ENCODE measurements at places on chromosomes 7 and 10. TPM values are rescaled to one million over a fixed set of nuclear protein-coding genes. Genes with fewer than 3 reads are reported as not detected.

- DNase-seq, result no peak
- H3K36me3 ChIP-seq, result no peaks in the 10 kb centered on the region
- peaks cover 5% of the 10 kb centered on the region for H3K4me1 ChIP-seq
- H3K4me3 ChIP-seq, result no peak overlapping the region
- no peaks in the 10 kb centered on the region for H3K27me3 ChIP-seq
Observed at GRCh38 chr10:104081998-104082397, 3.7 kb downstream of the COL17A1 start.

NCF1 gene
- not detected for total RNA-seq

GRCh38 chr10:4984223-4984622 is 19.4 kb downstream of the AKR1C2 start:
- no peak for DNase-seq
- H3K4me3 ChIP-seq, result no peak overlapping the region
- H3K4me1 ChIP-seq, result peaks cover 4% of the 10 kb centered on the region
- H3K27ac ChIP-seq, result no peak overlapping the region

ZMIZ1 gene
- total RNA-seq, result 51.2 TPM

GRCh38 chr10:33781606-33782395 is 447.3 kb upstream of the NRP1 start:
- no peak for DNase-seq
- no peaks in the 10 kb centered on the region for H3K36me3 ChIP-seq
- H3K4me3 ChIP-seq, result no peak overlapping the region
- H3K27ac ChIP-seq, result no peak overlapping the region

DNA sequence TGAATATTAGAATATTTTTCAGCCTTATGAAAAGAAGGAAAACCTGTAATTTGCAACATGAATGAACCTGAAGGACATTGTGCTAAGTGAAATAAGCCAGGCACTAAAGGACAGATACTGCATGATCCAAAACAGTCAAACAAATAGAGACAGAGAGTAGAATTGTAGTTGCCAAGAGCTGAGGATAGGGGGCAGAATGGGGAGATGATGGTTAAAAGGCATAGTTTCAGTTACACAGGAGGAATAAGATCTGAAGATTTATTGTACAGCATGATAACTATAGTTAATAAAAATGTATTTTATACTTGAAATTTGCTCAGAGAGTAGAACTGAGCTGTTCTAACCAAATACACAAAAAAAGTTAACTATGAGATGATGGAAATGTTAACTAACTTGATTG is 149.0 kb upstream of the TMEM106B start:
- no peaks in the 10 kb centered on the region for H3K36me3 ChIP-seq
- no peaks in the 10 kb centered on the region for H3K27me3 ChIP-seq
- H3K4me3 ChIP-seq, result no peak overlapping the region
- H3K4me1 ChIP-seq, result no peaks in the 10 kb centered on the region

- no peak overlapping the region for H3K4me3 ChIP-seq
- H3K4me1 ChIP-seq, result no peaks in the 10 kb centered on the region
- H3K27me3 ChIP-seq, result no peaks in the 10 kb centered on the region
- DNase-seq, result peak; percentile 32
- peak overlapping the region; percentile 61 for H3K27ac ChIP-seq
Observed at GRCh38 chr10:126240483-126240882, 147.8 kb downstream of the ADAM12 start.

DGKB gene
- 5.2 TPM for total RNA-seq

GRCh38 chr7:70915067-70915466 is 216.9 kb upstream of the GALNT17 start:
- no peaks in the 10 kb centered on the region for H3K36me3 ChIP-seq
- no peak overlapping the region for H3K4me3 ChIP-seq
- H3K27me3 ChIP-seq, result no peaks in the 10 kb centered on the region
- H3K4me1 ChIP-seq, result no peaks in the 10 kb centered on the region
- no peak overlapping the region for H3K27ac ChIP-seq
- DNase-seq, result no peak

PRLHR gene
- not detected for total RNA-seq

- H3K27me3 ChIP-seq, result no peaks in the 10 kb centered on the region
- H3K4me1 ChIP-seq, result no peaks in the 10 kb centered on the region
- peak; percentile 35 for DNase-seq
Observed at GRCh38 chr10:129775681-129776080, 188.4 kb downstream of the EBF3 start.

TMEM225B gene
- 0.26 TPM for total RNA-seq

ASZ1 gene
- total RNA-seq, result not detected

GRCh38 chr10:90458054-90458453 is 399.8 kb downstream of the HTR7 start:
- no peak overlapping the region for H3K4me3 ChIP-seq
- no peaks in the 10 kb centered on the region for H3K36me3 ChIP-seq
- H3K27ac ChIP-seq, result no peak overlapping the region

DNA sequence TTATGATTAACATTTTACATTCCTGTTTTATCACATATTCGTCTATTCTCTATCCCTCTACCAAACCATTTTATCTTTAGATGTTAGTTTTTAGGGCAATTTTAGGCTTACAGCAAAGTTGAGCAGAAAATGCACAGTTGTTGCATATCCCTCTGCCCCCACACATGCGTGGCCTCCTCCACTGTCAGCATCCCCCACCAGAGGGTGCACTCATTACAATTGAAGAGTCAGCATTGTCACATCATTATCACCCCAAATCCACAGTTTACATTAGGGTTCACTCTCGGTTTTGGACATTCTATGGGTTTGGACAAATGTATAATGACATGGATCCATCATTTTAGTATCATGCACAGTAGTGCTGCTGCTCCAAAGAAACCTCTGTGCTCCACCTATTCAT is 86.4 kb downstream of the WDR37 start:
- no peaks in the 10 kb centered on the region for H3K36me3 ChIP-seq
- no peaks in the 10 kb centered on the region for H3K4me1 ChIP-seq
- DNase-seq, result no peak
- H3K4me3 ChIP-seq, result no peak overlapping the region
